Activated CD8-positive, alpha-beta memory T cell treated with anti-CD3 and anti-CD28 coated beads, Interleukin-2, amount 50 U/mL, for 4 hours (primary cell): ENCODE measurements at places on chromosomes 4 and X.

- DNase-seq = no peak
Measured at GRCh38 chr4:27595571-27596360, 735.1 kb downstream of the STIM2 start.

GRCh38 chr4:53863736-53864365 is 200.6 kb downstream of the CHIC2 start:
- DNase-seq = no peak

DNA sequence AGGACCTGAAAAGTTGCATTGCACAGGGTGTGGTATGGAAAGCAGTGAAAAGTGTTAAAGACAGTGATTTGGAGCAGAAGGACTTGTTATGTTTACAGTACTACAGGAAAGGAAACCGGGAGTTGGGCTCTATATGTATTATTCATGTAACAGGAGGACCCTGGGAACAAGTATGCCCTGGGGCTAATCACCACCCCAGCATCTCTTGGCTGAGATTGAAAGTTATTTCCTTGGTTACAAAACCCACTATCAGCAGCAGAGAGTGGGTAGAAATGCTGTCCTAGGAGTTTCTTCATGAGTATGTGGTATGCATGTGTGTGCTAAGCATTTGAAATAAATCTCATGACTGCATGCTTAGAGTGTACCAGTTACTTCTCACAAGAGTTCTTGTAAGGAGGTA is 46.9 kb downstream of the STK32B start:
- no peak for DNase-seq

GRCh38 chr4:74202062-74202586 is 44.2 kb downstream of the MTHFD2L start:
- DNase-seq = no peak

DNA sequence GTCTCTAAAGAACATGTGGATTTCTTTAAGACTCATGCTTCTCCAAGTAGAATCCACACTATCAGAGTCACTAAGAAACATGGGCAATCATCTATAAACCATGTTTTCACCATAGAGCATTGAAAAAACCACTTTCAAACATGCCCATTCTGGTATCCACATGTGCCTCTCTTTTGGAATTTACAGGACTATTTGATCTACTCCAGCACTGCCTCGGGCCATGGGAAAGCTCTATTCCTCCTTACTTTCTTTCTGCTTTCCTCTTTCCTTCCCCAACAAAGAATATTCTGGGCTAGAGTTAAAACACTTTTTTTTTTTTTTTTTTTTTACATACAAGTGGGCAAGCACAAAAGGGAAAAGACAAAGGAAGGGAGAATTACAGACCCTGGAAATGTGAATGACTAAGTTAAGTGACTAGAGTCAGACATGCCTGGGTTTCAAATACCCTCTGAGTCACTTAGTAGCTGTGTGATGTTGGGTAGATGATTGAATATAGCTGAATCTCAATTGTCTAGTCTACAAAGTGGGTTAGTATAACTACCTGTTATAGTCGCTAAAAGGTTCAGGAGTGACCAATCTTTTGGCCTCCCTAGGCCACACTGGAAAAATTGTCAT is 847.7 kb upstream of the INTU start:
- DNase-seq = no peak

DNA sequence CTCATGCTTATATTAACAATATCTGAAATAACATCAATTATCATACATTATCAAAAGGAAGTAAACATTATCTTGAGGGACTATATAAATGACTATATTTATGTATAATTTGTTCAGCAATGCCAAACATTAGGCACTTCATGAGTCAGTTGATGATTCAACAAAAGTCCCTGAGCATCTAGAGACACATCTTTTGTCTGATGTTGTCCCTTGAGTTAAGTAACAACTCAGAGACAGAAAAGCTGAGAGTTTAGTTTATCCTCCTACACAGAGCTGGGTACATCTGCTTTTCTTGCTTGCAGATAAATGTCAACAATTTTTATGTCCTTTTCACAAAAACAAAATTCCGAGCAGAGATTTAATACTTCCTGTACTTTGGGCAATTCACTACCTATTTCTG is 311.1 kb downstream of the INPP4B start:
- DNase-seq = no peak

GRCh38 chrX:120517936-120518335 is 42.8 kb downstream of the CUL4B start:
- no peak for DNase-seq

DNA sequence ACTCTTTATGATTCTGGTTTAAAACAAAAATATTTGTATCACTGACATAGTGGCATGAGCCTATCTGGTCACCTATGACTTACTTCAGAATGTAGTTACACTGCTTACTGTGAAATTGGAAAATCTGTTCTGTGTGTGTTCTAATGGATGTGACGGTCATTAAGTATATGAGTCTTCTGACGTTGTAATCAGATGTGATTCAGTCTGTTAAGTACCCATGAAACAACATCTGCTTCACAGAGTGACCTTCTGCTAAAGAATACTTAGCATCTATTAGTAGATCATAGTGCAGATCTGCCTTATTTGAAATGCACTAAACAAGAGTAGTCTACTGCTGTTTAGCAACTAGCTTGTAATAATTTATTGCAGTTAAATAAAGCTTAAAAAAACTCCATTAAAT is 317.1 kb downstream of the DCTD start:
- no peak for DNase-seq
